Omental fat pad (tissue), 4 donors: ENCODE measurements at places on chromosomes 13 and 19. TPM values are rescaled to one million over a fixed set of nuclear protein-coding genes. Genes with fewer than 3 reads are reported as not detected.

- DNase-seq = no peak
Measured at GRCh38 chr13:61873717-61874116, 458.1 kb upstream of the PCDH20 start.

DNA sequence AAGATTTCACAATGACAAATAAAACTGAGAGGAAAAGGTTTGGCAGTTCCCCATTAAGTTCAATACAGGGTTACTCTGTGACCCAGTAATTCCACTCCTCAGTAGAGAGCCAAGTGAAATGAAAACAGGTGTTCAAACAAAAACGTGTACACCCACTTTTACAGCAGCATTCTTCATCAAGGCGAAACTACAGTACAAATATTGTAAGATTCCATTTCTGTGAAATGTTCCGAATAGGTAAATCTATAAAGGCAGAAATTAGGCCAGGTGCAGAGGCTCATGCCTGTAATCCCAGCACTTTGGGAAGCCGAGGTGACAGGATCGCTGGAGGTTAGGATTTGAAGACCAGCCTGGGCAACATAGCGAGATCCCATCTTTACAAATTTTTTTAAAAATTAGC, 8.9 kb upstream of the GDF15 start:
- no peak for DNase-seq

DNA sequence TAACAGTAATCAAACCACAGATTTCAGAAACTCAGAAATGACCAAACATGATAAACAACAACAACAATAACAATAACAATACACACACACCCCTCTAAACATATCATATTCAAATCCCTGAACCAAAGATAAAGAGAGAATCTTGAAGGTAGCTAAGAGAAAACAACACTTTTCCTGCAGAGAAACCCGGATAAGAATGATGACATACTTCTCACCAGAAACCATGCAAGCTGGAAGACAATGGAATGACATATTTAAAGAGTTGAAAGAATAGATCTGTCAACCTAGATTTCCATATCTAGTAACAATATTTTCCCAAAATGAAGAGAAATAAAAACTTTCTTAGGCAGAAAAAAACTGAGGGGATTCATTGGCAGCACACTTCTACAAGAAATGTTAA, 138.1 kb downstream of the LIG4 start:
- DNase-seq = no peak

BEST2 gene
- total RNA-seq = not detected

DNA sequence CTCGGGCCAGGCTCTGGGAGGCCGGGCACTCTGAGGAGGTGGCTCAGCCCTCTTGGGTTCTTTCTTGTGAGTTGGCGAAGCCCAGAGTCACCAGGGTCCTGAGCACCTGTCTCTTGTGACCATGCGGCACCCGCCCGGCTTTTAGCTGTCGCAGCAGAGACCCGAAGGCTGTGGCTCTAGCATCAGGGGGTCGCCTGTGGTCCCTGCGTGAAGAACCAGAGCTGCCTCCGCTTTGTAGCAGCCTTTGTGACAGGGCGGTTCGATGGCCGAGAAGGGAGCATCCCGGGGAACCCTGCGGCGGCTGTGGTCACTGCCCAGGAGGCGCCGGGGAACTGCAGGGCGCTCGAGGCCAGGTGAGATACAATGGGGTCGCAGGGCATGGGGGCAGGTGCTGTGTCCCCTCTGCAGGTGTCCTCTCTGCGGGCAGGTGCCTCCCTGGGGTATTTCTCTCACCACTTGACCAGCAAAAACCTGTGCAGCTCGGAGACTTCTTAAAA, 10.4 kb downstream of the MCF2L start:
- DNase-seq = no peak

STARD13 gene
- 63.4 TPM for total RNA-seq
